ENCODE measurements at places on chromosomes 1 and 21. TPM values are rescaled to one million over a fixed set of nuclear protein-coding genes. Genes with fewer than 3 reads are reported as not detected.

Gene EDN2
- total RNA-seq = 8.9 TPM

Gene BARHL2
- total RNA-seq = not detected

Gene PLA2G2A
- total RNA-seq = not detected

GRCh38 chr1:21874778-21875547 is 62.1 kb downstream of the HSPG2 start:
- DNase-seq = no peak

DNA sequence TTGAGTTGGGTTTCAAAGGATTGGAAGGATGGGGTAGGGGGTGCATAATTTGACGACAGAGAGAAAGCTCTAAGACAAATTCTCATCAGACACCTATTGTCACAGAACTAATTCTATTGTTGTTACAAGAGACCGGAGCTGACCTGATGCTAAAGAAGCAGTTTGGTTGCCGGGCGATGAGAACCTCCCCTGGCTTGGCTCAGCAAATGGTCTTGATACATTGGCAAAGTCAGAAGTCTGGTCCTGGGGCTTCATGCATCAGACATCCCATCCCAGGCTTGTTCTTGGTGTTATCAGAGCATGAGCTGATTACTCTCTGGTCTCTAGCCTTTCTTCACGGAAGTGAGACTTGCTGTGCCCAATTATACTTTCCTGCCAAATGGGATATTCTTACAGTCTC is 15.4 kb downstream of the TRIM67 start:
- DNase-seq = no peak

DNA sequence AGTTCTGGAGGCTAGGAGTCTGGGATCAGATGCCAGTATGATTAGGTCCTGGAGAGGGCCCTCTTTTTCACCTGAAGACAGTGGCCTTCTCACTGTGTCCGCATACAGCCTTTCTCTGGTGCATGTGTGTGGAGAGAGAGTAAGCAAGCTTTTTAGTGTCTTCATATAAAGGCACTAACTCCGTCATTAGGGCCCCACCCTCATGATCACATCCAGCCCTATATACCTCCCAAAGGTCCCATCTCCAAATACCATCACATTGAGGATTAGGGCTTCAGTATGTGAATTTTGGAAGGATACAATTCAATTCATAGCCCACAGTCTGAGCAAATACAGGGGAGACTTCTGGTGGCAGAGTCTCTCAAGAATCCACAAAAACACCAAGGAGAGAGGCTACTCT is 176.6 kb downstream of the BACH1 start:
- DNase-seq = no peak

- no peak for DNase-seq
Observed at GRCh38 chr21:36750576-36750959, 51.7 kb downstream of the SIM2 start.

GRCh38 chr1:29924017-29924431 is 687.7 kb downstream of the PTPRU start:
- no peak for DNase-seq

GRCh38 chr1:10308001-10308400 is 90.9 kb upstream of the PGD start:
- no peak for DNase-seq

DNA sequence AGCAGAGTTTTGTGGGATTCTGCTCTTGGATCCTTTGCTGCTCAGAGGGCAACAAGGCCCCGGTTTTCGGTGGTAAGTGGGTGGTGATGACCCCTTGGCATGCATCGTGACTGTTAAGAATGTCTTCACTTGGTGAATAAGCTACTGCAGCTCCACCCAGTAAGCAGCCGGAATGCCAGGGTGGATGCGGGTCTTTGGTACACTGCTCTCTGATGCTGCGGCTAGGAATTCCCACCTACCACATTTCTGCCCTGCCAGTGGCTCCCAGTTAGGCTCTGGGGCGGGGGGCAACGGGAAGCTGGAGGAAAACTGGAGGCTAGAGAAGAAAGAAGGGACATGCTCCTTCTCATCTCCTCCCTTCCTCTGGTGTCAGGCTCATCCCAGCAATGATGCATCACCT is 180.4 kb upstream of the GALNT2 start:
- DNase-seq = no peak

All from Caki2 (cell line).